Endothelial cell of umbilical vein (primary cell): ENCODE measurements at places on chromosomes 12 and 14. TPM values are rescaled to one million over a fixed set of nuclear protein-coding genes. Genes with fewer than 3 reads are reported as not detected.

GRCh38 chr14:21255385-21256101 is 13.7 kb downstream of the HNRNPC start:
- no peaks in the 10 kb centered on the region for H3K27me3 ChIP-seq
- peaks cover 36% of the 10 kb centered on the region for H3K36me3 ChIP-seq
- H3K4me1 ChIP-seq: peaks cover 2% of the 10 kb centered on the region
- H3K4me3 ChIP-seq: no peak overlapping the region
- H3K27ac ChIP-seq: no peak overlapping the region
- DNase-seq: peak; percentile 18

- peaks cover 17% of the 10 kb centered on the region for H3K27me3 ChIP-seq
- H3K4me1 ChIP-seq: no peaks in the 10 kb centered on the region
- no peak for DNase-seq
- no peak overlapping the region for H3K27ac ChIP-seq
Observed at GRCh38 chr12:57640175-57641042, 7.4 kb upstream of the B4GALNT1 start.

The IL31 gene
- not detected in 2 replicates for total RNA-seq

- H3K4me1 ChIP-seq: peaks cover 52% of the 10 kb centered on the region
- no peaks in the 10 kb centered on the region for H3K27me3 ChIP-seq
- H3K4me3 ChIP-seq: no peak overlapping the region
Observed at GRCh38 chr12:11723993-11724392, 74.5 kb downstream of the ETV6 start.

The CACNA2D4 gene
- 0.51 and 0.73 TPM in 2 replicates for total RNA-seq

GRCh38 chr14:60981633-60982455 is 799 bp downstream of the SLC38A6 start:
- H3K36me3 ChIP-seq: peaks cover 4% of the 10 kb centered on the region
- H3K4me3 ChIP-seq: peak overlapping the region; percentile 72
- H3K27ac ChIP-seq: peak overlapping the region; percentile 83
- DNase-seq: peak; percentile 72
- H3K4me1 ChIP-seq: peaks cover 46% of the 10 kb centered on the region

DNA sequence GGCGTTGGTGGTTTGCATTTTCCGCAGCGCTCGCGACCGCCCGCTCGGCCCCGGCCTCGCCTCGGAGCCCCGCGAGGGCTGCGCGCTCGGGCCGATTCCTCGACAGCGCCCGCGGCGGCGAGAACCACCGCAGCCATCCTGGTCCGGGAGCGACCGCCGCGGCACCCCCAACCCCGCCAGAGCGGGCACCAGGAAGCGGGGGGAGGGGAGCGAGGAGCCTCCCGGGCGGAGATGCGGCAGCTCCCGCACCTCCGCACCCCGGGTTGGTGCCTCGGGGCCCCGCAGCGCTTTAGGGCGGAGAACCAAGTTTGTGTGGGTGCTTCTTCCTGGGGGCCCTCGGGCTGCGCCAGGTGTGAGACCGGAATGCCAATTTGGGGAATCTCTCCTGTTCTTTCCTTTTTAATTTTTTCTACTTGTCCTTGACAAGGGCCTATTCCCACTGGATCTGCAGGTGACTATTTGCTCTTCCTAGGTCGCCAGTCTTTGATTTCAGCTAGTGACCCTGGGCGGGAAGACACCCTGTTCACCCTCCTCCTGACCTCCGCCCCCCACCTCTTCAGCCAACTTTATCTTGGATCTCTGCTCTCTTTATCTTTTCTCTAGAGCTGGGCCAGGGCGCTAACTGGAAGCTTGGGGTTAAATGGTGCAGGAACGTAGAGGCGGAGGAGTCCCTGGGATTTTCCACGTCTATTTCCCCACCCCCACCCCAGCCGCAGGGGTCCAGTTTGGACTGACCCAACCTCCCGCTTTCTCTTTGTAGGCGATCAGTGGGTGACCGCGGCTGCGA is at the start of gene SOCS2:
SOCS2 (plus strand) TSS at position 751 of the 787 bp plus-strand sequence. CDS start 223 bp downstream, outside the sequence.
- DNase-seq: peak; percentile 8
- no peaks in the 10 kb centered on the region for H3K36me3 ChIP-seq
- no peak within 1 kb of the TSS for H3K27ac ChIP-seq
- H3K4me3 ChIP-seq: peak within 1 kb of the TSS; percentile 71
- H3K4me1 ChIP-seq: peaks cover 24% of the 10 kb centered on the region

The ACVRL1 gene
- 404 and 427 TPM in 2 replicates for total RNA-seq

GRCh38 chr12:124352839-124353238 is 57.9 kb downstream of the RFLNA start:
- H3K27ac ChIP-seq: no peak overlapping the region
- H3K4me3 ChIP-seq: no peak overlapping the region
- H3K4me1 ChIP-seq: peaks cover 6% of the 10 kb centered on the region
- peaks cover 73% of the 10 kb centered on the region for H3K36me3 ChIP-seq
- peak; percentile 42 for DNase-seq

DNA sequence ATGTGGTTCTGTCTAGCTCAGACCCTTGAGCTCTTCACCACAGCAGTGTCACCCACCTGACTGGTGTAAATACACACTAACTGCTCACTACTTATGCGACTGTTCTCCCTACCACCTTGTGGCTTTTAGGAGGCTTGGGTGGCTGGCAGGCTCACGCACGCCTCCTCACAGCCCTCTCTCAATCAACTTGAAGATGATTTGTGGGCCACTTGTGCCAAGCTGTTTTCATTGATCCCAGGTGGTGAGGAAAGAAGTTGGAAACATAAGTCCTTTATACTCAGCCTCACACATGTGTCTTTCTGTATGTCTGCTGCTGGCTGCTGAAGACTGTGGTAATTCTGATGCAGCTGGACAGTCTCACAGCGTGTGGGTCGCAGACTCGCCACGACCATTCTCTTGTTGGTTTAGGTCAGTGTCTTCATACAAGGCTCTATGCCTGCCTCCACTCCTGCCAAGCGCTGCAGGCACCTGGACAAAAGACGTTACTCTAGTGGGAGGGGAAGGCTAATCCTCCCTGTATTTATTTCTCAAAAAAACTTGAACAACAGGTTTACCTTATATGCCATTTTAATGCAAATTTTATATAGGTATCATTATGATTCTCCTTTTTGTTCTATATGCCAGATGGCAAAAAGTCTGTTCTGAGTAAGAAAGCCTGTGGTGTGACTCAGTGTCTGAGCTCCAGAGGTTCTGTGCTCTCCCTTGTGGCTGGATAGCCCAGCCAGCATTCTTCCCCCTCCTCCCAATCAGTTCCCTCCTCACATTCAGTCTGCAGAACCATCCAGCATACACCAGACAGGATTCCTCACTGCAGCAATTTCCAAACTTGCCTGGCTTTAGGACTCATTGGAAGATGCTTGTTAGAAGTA is 115.6 kb downstream of the DIP2B start:
- H3K36me3 ChIP-seq: no peaks in the 10 kb centered on the region
- no peak overlapping the region for H3K27ac ChIP-seq
- no peak for DNase-seq
- H3K27me3 ChIP-seq: no peaks in the 10 kb centered on the region
- H3K4me3 ChIP-seq: no peak overlapping the region
